Inflammatory macrophage (primary cell): ENCODE measurements at places on chromosomes 5 and 9.
A peak's percentile ranks its signal among the peaks of the same experiment; 100 is the strongest.

DNA sequence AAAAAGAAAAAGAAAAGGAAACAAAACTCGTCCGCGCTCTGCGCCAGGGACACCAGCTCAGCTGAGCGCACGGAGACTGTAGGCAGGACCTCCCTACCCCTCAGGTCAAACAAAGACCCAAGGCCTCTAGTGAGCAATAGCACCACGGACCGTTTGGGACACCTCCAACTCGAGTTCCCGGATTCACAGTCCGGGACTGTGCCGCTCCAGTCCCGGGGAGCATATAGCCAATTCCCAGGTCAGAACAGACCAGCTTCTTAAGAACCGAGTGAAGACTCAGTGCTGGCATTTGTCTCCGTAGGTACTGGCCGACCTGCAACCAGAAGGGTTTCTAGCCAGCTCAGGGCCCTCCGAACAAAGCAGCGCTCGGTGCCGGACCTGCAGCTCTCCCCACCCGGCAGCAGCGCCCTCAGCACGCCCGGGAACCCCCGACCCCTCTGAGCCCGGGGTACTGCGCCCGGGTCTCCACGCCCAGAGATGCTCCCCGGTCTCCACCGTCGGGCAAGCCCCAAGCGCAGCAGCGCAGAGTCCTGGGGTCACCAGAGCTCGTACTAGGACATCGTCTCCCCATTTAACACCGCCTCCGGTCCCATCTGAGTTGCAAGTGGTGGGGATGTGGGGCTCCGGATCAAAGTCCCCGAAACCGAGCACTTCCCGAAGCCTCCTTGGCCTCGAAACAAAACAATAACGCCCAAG, 591 bp downstream of the ABCA1 start:
- DNase-seq = peak; percentile 44

GRCh38 chr5:151312756-151313324, 9.3 kb upstream of the SLC36A3 start:
- no peak for DNase-seq

DNA sequence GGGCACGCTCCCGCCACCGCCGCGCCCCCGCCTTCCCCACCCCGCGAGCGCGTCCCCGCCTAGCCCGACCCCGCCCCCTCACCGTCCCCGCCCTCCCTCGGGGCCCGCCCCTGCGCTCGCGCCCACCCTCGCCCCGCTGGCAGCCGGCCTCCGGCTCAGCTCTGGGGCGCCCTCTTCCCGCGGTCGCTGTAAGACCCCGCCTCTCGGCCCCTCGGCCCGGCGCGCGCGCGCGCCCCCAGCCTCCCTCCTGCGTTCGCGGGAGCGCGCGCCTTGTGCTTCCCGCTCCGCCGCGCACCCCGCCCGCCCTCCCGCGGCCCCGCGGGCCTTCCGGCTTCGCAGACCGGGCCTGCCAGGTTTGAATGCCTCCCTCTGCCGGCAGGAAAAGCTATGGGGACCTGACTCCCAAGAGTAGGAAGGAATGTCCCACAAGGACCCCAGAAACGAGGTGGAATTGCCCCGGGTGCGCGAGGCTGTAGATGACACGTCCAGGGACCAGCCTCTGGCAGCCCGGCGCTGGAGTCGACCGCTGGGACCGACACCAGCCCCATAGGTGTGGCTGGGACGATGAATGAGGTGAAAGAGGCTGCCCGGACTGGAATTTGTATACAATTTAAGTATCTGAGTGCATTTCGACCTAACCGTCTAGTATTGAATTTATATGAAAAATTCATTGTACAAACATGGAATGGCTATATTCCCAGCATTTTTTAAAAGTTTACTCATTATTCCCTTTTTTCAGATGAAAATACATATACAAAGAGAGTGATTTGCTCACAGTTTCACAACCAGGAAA, 416 bp upstream of the PTBP3 start:
- DNase-seq = peak; percentile 96

GRCh38 chr9:75855509-75855908, 35.0 kb upstream of the PCSK5 start:
- DNase-seq = no peak
